Activated CD4-positive, alpha-beta memory T cell treated with anti-CD3 and anti-CD28 coated beads for 36 hours (primary cell): ENCODE measurements at places on chromosomes 7 and 10.

DNA sequence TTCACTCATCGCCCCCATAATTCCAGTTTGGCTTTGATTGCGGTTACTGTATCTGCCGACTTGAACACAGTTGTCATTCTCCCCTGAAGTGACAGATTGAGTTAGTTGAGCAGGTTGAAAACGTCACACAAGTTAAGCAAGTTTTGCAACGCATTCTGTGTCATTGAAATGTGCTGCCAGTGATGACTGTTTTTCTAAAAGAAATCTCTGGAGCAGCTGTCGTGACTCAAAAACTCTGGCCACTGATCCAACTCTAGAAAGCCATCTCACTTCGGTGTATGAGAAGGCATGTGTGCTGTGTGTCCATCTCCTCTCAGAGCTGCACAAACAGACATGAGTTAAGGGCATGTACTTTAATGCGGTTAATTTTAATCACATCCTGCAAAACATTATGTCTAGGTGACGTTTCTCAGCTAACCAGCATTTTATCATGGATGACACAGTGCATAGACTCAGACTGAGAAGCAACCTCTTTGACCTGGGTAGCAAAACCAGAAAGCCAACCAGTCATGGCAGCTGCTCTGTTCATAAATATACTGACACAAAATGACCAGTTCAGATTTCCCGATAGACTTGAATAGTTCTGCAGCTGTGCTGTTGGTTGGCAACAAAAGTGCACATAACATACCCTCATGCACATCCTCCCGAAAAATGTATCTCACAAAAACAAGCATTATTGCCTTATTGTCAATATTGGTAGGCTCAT, 69.3 kb downstream of the CSTF2T start:
- H3K27me3 ChIP-seq, result peaks cover 6% of the 10 kb centered on the region
- no peaks in the 10 kb centered on the region for H3K4me1 ChIP-seq
- DNase-seq, result no peak
- H3K36me3 ChIP-seq, result no peaks in the 10 kb centered on the region
- no peak overlapping the region for H3K27ac ChIP-seq
- H3K4me3 ChIP-seq, result no peak overlapping the region

GRCh38 chr7:85686401-85687181, 499.7 kb upstream of the SEMA3D start:
- no peak overlapping the region for H3K4me3 ChIP-seq
- DNase-seq, result no peak
- H3K4me1 ChIP-seq, result no peaks in the 10 kb centered on the region
- no peaks in the 10 kb centered on the region for H3K27me3 ChIP-seq
- H3K27ac ChIP-seq, result no peak overlapping the region

GRCh38 chr10:30171601-30172000, 112.2 kb upstream of the JCAD start:
- DNase-seq, result no peak
- H3K36me3 ChIP-seq, result no peaks in the 10 kb centered on the region
- H3K4me1 ChIP-seq, result no peaks in the 10 kb centered on the region
- H3K27ac ChIP-seq, result no peak overlapping the region
- H3K27me3 ChIP-seq, result peaks cover 17% of the 10 kb centered on the region
- no peak overlapping the region for H3K4me3 ChIP-seq

GRCh38 chr10:11411926-11412545, 199.4 kb downstream of the USP6NL start:
- peaks cover 5% of the 10 kb centered on the region for H3K36me3 ChIP-seq
- no peaks in the 10 kb centered on the region for H3K27me3 ChIP-seq
- DNase-seq, result no peak
- H3K4me1 ChIP-seq, result peaks cover 17% of the 10 kb centered on the region
- no peak overlapping the region for H3K4me3 ChIP-seq
- no peak overlapping the region for H3K27ac ChIP-seq

DNA sequence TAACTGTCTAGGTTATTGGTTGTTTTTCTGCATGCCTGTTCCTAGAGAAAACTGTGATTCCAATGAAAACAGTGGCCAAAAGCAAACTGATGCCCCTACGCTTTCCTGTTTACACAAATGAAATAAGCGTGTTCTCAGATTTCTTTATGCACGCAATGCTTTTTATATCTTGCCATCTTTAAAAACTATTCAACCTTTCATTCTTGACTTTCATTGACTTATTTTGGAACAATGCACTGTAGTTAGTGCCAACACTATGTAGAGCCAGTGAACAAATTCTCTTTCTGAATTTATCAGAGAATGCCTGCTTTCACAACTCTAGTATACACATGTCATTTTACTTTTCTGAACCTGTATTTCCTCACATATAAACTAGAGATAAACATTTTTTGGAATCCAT, 86.6 kb downstream of the CABCOCO1 start:
- no peak overlapping the region for H3K27ac ChIP-seq
- H3K36me3 ChIP-seq, result no peaks in the 10 kb centered on the region
- H3K27me3 ChIP-seq, result no peaks in the 10 kb centered on the region
- no peak overlapping the region for H3K4me3 ChIP-seq

GRCh38 chr7:20276705-20277472, 53.8 kb upstream of the ITGB8 start:
- no peak overlapping the region for H3K27ac ChIP-seq
- no peak for DNase-seq
- no peaks in the 10 kb centered on the region for H3K27me3 ChIP-seq
- no peaks in the 10 kb centered on the region for H3K36me3 ChIP-seq
- H3K4me3 ChIP-seq, result no peak overlapping the region
